Activated CD4-positive, alpha-beta T cell treated with anti-CD3 and anti-CD28 coated beads, Interleukin-2, Interleukin-4, amounts not matched to agents 100 ng/mL and 50 ng/mL, durations not matched to agents 16 hours and 8 hours (primary cell): ENCODE measurements at places on chromosomes 13 and 19.

GRCh38 chr19:31519256-31519655, 170.0 kb upstream of the TSHZ3 start:
- no peak for DNase-seq

- no peak for DNase-seq
These were observed 3.4 kb downstream of the PLIN5 start for GRCh38 chr19:4531562-4532165.

GRCh38 chr19:464208-464545, 3.3 kb upstream of the SHC2 start:
- no peak for DNase-seq

GRCh38 chr13:113474179-113474578, 16.3 kb downstream of the DCUN1D2 start:
- DNase-seq: no peak

- no peak for DNase-seq
These were observed 10.7 kb downstream of the IL17D start for GRCh38 chr13:20714161-20714560.

DNA sequence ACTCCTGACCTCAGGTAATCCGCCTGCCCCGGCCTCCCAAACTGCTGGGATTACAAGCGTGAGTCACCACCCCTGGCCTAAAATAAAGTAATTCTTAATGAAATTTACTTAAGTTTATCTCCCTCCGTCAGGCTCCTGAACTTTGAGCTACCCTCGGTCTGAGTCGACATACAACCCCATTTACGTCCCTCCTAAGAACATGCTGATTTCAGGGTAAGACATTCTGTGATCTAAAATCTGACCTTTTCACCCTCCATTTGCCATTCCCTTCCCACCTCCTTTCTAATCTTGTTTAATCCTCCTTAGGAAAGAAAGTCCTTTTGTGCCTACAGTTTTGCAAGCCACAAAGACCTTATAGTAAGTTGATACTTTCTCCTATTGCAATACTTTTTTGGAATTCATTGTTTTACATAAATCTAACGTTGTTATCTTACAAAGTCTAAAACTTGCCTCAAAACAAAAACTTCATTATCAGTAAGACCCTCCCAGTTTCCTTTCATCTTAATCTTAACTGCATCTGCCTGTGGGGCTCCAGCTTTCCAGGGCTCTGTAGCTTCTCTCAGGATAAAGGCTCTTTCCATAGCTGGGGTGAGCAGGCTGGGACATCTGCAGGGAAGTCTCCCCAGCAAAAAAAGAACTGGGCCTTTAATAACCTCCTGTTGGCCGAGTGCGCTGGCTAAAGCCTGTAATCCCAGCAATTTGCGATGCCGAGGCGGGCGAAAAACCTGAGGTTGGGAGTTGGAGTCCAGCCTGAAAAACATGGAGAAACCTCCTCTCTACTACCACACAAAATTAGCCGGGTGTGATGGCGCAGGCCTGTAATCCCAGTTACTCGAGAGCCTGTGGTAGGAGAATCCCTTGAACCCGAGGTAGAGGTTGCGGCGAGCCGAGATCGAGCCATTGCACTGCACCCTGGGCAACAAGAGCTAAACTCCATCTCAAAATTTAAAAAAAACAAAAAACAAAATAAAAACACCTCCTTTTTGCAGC, 143.1 kb downstream of the ZNF737 start:
- DNase-seq: no peak

GRCh38 chr13:71118779-71119364, 748.1 kb downstream of the DACH1 start:
- DNase-seq: no peak

GRCh38 chr13:83780227-83780626, 102.0 kb downstream of the SLITRK1 start:
- DNase-seq: peak; percentile 10

GRCh38 chr13:84903391-84903790, 895.8 kb downstream of the SLITRK6 start:
- DNase-seq: no peak

- DNase-seq: no peak
These were observed 24.0 kb downstream of the CARM1 start for GRCh38 chr19:10895363-10895762.

GRCh38 chr13:98821372-98822224, 69.1 kb upstream of the SLC15A1 start:
- no peak for DNase-seq

GRCh38 chr13:49419276-49419675, 24.6 kb downstream of the CAB39L start:
- DNase-seq: no peak

DNA sequence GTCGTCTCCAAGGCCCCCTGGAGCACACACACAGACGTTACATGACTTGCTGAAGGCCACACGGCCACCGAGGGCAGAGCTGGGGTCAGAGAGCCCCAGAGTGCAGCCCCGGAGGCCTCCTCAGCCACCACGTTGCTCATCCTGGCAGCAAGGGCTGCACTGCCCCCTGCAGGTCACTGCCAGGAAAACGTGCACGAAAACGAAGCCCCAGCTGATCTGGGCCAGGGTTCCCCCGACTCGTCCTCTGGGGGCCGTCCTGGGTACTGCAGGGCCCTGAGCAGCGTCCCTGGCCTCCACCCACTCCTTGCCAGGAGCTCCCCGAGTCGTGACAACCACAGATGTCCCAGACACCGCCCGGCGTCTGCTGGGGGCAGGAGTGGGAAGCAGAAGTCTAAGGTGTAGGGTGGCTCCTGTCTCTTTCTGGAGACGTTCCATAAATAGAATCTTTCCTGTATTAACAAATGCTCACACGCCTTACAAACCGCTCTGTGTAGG, 3.4 kb downstream of the TPGS1 start:
- DNase-seq: peak; percentile 97

GRCh38 chr19:3028305-3029064, 595 bp downstream of the TLE2 start:
- DNase-seq: no peak

GRCh38 chr13:101157261-101157660, 259.0 kb downstream of the NALCN start:
- no peak for DNase-seq

- DNase-seq: no peak
These were observed 4.2 kb upstream of the ATP12A start for GRCh38 chr13:24675806-24676570.

- DNase-seq: no peak
These were observed 93.9 kb downstream of the GADD45B start for GRCh38 chr19:2569596-2570465.

DNA sequence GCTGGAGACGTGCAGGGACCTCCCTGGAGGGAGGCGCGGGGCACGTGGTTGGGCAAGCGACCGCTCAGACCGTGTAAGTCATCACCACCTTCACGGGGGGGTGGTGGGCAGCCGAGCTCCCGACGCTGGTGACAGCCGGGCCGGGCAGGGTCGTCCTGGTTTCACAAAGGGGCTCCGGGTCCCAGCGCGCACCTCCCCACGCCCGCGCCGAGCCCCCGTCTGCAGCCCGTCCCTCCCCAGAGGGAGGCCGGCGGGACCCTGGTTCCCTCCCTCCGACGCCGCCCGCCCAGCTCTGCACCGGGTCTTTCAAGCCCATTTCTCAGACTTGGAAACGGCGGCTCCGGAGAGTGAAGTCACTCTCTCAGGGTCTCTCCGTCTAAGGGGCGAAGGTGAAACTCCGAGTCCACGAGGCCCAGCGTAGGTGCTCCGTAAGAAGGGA, 729 bp upstream of the ARID3A start:
- DNase-seq: peak; percentile 82

DNA sequence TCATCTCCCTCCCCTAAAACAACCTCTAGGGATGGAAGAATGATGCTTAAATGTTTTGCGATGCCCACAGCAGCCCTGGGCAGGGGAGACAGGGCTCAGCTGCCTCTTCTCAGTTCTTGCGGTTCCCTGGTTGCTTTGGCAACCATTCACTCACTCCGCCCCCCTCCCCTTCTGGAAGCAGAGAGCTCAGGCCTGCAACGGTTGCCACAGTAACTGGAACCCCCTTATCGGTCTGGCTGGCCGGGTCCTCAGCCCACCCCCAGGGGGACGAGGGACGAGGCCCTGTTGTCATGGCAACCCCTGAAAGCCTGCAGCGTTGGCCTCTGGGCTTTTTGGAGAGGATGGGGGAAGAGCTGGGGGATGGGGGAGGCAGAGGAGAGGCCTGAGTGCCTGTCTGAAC, 19.5 kb downstream of the NOVA2 start:
- DNase-seq: no peak

DNA sequence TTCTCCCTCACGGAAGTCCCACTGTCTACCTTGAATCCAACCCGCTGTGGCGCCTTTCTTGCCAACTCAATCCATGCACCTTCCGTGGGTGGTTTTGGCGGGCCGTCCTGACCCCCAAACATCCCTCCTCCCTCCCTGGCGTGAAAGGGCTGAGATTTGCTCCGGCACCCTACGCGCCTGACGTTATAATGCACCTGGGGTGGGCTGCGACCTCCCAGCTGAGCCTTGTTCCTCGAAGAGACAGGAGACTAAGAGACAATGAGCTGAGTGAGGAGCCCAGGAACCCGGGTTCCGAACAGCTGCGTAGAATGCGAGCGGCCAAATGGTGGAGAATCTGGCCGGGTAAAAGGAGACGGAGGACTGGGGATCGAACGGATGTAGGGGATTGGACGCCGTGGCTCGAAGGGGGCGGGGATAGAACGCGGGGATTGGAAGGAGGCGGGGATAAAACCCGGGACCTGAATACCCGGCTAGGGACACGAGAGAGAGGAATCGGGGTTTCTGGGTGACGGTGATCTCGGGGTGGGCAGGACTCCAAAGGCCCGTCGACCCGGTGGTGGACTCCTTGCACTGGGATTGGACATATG, at the start of gene CPT1C:
TSS of gene CPT1C (plus strand) at position 461 of the 587 bp plus-strand sequence. CDS start 1,137 bp downstream, outside the sequence.
- DNase-seq: peak; percentile 53

- no peak for DNase-seq
These were observed 13.2 kb downstream of the EHD2 start for GRCh38 chr19:47726467-47726866.

DNA sequence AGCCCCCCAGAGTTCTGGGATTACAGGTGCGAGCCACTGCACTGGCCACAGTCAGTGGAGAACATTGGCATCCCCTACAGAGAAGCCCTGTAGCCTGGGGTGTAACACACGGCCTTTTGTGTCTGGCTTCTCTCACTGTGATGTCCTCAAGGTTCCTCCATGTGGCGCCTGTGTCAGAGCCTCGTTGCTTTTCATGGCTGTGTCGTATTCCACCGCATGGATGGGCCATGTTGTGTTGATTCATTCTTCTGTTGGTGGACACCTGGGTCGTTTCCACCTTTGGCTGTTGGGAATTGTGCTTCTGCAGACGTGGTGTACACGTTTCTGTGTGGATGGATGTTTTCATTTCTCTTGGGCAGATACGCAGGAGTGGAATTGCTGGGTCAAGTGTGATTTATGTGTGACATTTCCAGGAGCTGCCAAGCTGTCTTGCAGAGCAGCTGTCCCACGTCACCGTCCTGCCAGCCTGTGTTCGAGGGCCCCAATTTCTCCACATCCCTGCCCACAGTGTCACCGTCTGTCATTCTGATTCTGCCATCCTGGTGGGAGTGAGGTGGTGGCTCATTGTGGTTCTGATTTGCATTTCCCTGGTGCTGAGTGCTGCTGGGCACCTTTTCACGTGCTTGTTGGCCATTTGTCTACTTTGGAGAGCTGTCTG, 59.4 kb downstream of the KDM4B start:
- DNase-seq: no peak

DNA sequence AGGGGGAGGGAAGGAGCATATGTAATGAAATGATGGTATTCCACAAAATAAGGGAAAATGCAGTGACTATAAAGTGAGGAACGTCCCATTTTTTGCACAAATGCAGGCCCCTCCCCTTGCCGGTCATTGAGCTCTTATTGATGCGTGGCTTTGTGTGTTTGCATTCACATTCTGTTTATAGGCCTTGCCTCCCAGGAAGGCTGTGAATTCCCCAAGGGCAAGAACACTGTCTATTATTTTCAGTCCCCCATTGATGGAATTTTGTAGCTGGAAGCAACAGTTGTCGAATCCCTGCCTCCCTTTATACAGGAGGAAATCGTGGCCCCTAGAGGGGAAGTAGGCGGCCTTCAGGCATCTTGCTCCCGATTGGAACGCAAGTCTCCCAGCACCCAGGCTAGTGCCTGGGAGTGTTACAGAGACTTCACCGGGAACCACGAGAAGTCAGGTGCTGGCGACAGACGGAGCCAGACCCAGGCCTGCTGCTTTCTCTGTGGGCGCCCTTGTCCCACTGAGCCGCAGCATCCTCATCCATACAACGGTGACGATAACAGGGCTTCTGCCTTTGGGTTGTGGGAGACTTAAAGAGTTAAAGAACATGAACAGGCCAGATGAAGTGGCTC, 6.9 kb downstream of the SBSN start:
- DNase-seq: no peak

- no peak for DNase-seq
These were observed 350.7 kb downstream of the LMO7 start for GRCh38 chr13:75986818-75987217.

DNA sequence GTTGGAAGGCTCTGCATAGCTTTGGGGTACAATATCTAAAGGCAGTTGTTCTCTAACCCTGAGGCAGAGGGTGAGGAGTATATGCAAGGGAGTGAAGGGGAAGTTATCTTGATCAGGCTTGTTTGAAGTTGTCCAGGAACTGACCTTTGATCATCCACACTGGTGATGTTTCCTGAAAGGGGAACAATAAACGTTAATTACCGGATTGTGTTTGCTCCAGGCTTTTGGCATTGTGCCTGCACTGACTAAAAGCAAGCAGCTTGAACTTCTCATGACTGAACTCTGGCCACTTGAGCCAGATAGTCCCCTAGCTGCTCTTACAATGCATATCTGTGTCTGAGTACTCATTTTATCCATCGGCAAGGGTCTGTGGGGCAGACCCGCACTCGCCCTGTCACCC, 27.0 kb upstream of the ZNF726 start:
- no peak for DNase-seq

DNA sequence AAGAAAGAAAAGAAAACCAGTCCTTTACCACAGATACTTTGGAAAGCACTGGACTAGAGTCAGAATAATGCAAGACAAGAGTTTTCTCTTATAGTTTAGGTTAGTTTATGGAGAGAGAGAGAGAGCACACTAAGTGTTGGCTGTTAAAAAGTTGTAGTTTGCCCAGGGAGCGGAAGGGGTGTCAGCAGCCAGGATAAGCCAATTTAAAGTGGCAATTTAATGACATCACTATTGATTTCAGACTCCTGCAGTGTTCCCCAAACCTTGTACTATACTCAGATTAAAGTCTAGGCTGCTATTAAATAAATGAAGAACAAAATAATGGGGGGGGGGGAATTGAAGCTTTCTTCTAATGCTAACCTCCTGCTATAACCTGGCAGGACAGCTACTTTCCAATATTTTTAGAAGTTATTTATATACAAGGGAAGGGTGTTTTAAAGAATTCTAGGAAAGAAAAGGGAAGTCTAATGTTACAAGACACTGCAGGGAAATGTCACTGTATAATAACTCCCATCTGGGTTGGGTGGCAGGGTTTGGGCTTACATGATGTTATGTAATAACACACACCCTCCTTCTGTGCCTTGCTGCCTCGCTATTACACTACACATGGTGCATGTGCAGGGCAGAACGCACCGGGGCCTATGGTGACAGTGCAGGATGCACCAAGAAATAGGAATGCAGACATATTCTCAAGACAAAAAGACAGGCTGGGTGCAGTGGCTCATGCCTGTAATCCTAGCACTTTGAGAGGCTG, 19.9 kb downstream of the TPT1 start:
- no peak for DNase-seq
